Activated CD4-positive, alpha-beta memory T cell treated with anti-CD3 and anti-CD28 coated beads, Interleukin-2, amount 10 ng/mL, durations not matched to agents 7 days and 5 days (primary cell): ENCODE measurements at places on chromosomes 7 and 10. TPM values are rescaled to one million over a fixed set of nuclear protein-coding genes. Genes with fewer than 3 reads are reported as not detected.

Gene TRIM4
- 28.9 TPM for total RNA-seq

GRCh38 chr10:132702601-132703418 lies 83.1 kb downstream of the NKX6-2 start:
- no peak for DNase-seq

Gene CLCN1
- total RNA-seq = 0.10 TPM

GRCh38 chr7:80288175-80289122 lies 153.8 kb downstream of the GNAI1 start:
- no peak for DNase-seq

Gene ANKRD61
- total RNA-seq = 0.20 TPM
